ENCODE measurements at places on chromosomes 16 and 17.

GRCh38 chr16:57416084-57416483 is 11.5 kb downstream of the CCL17 start:
- no peak for DNase-seq

- no peak for DNase-seq
Observed at GRCh38 chr16:50626868-50627267, 54.2 kb downstream of the SNX20 start.

DNA sequence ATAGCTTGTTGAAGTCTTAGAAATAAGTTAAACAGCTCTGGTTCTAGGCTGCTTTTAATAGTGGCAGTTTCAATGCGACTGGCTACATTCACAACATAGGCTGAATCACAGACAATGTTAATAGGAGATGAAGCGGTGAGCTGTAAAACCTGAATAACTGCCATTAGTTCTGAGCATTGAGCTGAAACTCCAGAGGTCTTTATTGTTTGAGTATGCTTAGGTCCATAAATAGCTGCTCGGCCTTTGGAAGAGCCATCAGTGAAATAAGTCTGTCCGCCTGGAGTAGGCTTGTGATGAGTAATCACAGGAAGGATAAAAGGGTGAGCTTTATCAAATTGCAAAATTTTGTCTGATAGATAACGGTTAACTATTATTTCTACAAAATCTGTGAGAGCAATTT is 9.4 kb upstream of the ZNF689 start:
- no peak for DNase-seq

DNA sequence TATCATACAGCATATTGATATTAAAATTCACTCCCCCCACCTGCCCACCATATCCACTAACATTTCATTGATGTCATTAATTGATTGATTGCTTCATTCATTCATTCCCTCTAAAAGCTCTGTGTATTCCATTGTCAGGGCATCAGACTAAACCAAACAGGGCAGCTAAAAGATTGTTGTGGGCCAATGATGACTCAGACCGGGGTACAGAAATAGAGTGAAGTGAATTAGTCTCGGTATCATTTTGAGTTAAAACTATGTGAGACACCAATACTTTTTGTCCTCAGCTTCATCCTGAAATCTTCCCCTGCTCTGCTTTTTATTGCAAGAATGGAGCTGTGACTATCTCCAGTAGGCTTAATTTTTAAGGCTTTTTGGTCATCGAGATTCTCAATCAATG is 868.3 kb downstream of the CDH11 start:
- no peak for DNase-seq

GRCh38 chr17:63116228-63116627 is 150.2 kb downstream of the TANC2 start:
- DNase-seq: no peak

DNA sequence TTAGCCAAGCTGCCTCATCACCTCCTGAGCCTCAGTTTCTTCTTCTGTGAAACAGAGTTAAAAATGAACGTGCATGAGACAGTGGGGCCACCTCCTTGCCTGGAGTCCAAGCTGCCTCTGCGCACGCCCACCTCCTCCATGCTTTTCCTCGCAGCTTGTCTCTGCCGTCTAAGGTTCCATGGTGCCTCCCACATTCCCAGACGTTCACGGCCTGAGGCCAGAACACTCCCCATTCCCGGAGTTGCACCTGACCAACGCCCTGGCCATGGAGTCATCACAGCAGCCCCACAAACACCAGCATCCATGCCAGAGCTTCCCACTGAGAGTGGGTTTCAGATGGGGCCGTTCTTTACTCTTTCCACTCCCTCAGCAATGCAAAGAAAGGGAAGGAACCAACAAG is 183.0 kb upstream of the FOXF1 start:
- DNase-seq: no peak

DNA sequence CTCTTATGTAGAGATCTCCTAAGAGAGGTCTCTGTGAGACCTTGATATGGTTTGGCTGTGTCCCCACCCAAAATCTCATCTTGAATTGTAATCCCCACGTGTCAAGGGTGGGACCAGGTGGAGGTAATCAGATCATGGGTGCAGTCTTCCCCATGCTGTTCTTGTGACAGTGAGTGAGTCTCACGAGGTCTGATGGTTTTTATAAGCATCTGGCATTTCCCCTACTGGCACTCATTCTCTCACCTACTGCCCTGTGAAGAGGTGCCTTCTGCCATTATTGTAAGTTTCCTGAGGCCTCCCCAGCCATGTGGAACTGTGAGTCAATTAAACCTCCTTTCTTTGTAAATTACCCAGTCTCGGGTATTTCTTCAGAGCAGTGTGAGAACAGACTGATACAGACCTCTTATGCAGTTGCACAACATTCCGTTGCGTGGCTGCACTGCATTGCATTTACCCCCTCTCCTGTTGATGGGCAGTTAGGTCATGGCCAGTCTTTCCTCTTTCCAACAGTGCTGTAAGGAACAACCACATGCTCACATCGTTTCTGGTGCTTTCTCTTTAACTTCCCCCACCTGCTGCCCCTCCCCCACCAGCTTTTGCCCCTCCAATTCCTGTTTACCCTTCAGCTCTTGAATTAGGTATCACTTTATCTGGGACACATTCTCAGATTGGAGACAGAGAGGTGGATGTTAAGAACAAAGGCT is 43.6 kb upstream of the MED9 start:
- DNase-seq: no peak

GRCh38 chr17:77814091-77814772 is 144.3 kb upstream of the TNRC6C start:
- DNase-seq: no peak

GRCh38 chr16:8523932-8524331 is 66.4 kb downstream of the TMEM114 start:
- DNase-seq: no peak

- no peak for DNase-seq
Observed at GRCh38 chr16:72198021-72198711, 26.2 kb upstream of the PMFBP1 start.

GRCh38 chr16:71846431-71846830 is 655 bp downstream of the ATXN1L start:
- DNase-seq: no peak

DNA sequence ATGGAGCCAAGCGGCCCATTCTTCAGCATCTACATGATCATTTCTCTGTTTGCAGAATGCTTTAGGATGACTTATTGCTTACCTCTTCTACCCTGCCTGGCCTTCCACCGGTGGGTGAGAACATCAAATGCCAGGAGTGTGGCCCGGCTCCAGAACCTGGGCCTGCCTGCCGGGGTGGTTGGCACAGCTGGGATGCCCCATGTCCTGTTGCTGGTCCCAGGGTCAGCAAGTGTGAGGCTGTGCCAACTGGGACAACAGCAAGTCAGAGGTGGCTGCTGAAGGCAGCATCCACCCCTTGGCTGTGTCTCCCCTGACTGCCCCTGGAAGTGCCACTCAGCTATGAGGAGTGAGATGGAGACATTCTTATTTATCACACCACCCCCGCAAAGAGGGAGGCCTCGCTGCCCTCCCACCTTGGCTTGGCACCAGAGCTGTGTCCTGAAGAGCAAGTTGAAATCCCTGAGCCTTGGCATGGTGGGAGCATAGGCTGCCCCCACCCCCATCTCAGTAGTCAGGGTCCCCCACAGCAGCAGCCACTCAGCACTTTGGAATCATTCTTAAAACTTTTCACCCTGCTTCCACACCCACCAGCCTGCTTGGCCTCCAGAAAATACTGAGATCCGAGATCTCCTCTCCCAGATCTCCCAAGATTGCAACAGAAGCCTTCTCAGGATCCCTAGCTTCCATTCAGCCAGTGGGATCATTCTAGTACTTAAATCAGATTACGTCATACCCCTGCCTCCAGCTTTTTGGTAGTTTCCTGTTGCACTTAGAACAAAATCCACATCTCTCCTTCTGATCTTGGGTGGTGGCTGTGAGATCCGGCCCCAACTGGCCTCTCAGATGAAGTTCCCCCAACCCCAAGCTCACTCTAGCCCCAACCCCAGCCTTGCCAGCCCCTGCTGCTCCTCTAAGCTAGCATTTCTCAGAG is 127.5 kb downstream of the SOCS1 start:
- DNase-seq: no peak

GRCh38 chr16:58267524-58268243 is 27.1 kb downstream of the PRSS54 start:
- no peak for DNase-seq

DNA sequence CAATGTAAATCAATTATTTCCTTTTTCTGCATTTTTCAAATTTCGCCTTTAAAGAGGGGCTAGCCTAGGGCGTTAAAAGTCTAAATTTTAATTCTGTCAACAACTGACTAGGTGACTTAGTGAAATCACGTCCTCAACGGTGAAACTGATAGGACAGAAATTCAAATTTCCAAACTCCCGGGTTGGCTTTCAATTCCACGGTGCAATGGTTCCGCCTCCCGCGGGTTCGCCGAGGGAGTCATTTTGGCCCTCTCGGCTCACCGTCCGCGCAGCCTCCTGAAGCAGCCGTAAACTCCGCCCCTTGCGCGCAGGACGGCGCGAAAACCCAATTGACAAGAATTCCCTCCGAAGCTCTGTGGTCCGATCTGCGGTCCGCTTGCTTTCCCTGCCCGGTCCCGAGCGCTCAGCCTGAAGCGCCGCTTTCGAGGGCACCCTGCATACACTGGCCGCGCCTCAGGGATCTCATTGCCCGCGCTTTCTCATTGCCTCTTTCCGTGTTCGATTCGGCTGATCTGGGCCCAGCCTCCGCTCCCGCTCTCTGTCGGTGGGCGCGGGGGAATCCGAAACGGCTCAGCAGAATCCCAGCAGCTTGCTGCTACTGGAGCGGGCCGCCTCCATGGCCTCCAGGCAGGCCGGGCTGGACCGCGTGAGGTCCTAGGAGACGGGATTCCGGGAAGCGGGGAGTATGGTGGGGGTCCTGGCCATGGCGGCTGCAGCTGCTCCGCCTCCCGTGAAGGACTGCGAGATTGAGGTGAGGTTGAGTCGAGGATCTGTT is at the start of gene ATAD5:
Gene ATAD5 (plus strand): TSS at position 304 of the 775 bp plus-strand sequence. CDS start 382 bp downstream, at position 686.
- DNase-seq: peak; percentile 91

GRCh38 chr17:50858486-50859225 is 7.5 kb downstream of the TOB1 start:
- DNase-seq: no peak

DNA sequence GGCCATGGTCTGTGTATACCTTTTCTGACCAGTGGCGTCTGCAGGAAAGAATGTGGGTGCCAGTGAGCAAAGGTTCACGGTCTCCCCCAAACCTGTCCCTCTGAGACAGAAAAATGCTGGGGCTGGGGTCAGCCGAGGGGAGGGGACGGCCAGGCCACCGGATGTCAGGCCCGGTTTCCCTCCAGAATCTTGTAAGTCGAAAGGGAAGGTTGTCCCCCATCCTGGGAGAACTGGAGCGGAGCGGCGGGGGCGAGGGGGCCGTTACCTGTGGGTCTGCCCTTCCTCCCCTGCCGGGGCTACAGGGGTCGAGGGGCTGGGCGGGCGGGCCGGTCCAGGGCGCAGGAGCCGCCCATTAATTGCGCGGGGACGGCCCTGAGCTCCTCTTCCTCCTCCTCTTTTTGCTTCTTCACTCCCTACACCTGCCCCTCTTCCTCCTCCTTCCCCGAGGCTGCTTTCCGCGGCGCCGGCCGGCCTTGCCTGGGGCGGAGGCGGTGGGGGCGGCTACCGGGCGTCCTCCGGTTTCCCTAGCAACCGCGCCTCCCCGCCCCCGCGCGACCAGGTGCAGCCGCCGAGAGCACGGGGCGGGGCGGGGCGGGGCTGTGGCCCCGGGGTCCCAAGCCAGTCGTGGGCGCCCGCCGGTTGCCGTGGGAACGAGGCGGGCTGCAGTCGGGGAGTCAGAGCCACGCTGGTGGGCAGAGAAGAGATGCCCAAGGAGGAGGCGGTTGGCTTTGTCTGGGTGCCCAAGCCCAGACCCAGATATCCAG is at the start of gene MARCHF10:
Gene MARCHF10 (minus strand): TSS at position 503 of the 764 bp plus-strand sequence. CDS start 6,579 bp downstream, outside the sequence.
- DNase-seq: peak; percentile 71
